ENCODE measurements at places on chromosomes 4 and X. TPM values are rescaled to one million over a fixed set of nuclear protein-coding genes. Genes with fewer than 3 reads are reported as not detected.
A peak's percentile ranks its signal among the peaks of the same experiment; 100 is the strongest.

GRCh38 chr4:15197005-15197404, 194.7 kb downstream of the CPEB2 start:
- H3K4me3 ChIP-seq = no peak overlapping the region
- peaks cover 10% of the 10 kb centered on the region for H3K4me1 ChIP-seq
- no peaks in the 10 kb centered on the region for H3K36me3 ChIP-seq
- H3K27ac ChIP-seq = no peak overlapping the region

DNA sequence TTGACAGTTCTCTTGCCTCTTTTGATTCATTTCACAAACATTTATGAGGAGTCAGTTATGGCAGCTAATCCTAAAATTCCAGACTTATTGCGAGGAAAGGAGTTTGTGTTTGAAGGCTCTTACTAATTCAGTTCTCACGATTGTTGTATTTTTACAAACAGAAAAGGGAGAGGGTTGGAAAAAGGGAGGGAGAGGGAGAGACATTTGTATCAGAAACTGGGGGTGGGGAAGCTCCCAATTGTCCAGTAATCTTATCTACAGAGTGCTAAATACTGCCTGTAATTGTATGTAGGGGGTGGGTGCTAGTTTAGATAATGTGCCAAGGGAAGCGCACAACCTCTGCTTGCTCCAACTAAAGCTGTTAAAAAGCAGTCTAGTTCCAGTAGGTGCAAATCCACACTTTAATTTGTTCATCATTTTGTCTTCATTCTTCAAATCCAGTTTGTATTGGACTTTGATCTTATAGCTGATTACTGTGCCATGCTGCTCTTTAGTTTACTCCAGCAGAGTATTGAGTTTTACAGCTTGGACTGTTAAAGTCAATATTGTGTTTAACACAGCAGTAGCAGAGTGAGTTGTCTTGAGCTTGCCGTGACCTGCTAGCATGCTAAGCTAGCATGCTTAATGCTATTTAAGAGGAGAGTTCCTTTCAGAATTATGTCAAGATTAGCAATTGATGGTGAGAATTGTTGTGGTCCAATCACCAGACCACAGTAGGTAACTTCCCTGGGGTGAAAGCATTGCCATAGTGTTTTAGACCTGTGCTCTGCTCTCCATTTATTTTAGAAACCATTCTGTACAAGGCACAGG, 13.9 kb downstream of the FNIP2 start:
- H3K4me3 ChIP-seq = no peak overlapping the region
- H3K4me1 ChIP-seq = peaks cover 73% of the 10 kb centered on the region
- no peak for DNase-seq
- no peaks in the 10 kb centered on the region for H3K36me3 ChIP-seq
- no peaks in the 10 kb centered on the region for H3K27me3 ChIP-seq

DNA sequence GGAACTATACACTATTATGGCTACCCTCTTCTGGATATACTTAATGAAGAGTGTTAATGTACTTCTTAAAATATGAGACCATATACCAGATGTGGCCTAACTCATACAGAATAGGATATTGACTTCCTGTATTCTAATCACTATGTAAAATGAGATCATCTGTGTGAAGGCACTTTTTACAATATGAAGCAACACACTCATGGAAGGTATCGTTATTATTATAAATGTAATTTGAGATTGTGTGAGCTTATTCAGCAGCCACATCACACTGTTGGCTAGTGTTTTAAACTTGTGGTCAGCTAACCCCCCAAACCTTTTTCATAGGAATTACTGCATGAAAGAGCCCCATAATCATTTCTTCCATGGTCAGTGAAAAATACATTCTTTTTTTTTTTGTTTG, 281.8 kb upstream of the TEX13A start:
- H3K27me3 ChIP-seq = no peaks in the 10 kb centered on the region
- H3K27ac ChIP-seq = no peak overlapping the region
- DNase-seq = no peak
- no peak overlapping the region for H3K4me3 ChIP-seq
- no peaks in the 10 kb centered on the region for H3K4me1 ChIP-seq

- DNase-seq = no peak
- H3K4me3 ChIP-seq = no peak overlapping the region
- H3K27me3 ChIP-seq = no peaks in the 10 kb centered on the region
Measured at GRCh38 chr4:22842360-22843018, 149.8 kb downstream of the GBA3 start.

DNA sequence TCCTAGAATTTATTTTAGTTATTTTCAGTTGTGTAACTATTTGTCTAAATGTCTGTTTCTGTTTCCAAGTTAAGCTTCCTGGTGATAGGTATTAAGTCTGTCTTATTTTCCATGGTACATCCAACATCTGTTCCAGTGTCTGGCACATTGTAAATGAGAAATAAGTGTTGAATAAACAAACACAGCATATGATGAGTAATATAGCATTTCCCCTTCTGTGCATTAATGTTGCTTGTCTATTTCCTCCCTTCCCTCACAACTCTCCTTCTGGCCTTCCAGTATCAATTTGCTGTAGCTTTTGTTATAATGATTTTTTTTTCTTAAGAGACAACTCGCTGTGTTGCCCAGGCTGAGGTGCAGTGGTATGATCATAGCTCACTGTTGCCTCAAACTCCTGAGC, 36.1 kb downstream of the COPS4 start:
- DNase-seq = no peak
- no peak overlapping the region for H3K27ac ChIP-seq
- peaks cover 19% of the 10 kb centered on the region for H3K36me3 ChIP-seq

GRCh38 chr4:11149612-11150259, 279.0 kb downstream of the HS3ST1 start:
- H3K4me3 ChIP-seq = no peak overlapping the region
- H3K36me3 ChIP-seq = no peaks in the 10 kb centered on the region
- no peaks in the 10 kb centered on the region for H3K27me3 ChIP-seq
- H3K27ac ChIP-seq = no peak overlapping the region
- no peak for DNase-seq

DNA sequence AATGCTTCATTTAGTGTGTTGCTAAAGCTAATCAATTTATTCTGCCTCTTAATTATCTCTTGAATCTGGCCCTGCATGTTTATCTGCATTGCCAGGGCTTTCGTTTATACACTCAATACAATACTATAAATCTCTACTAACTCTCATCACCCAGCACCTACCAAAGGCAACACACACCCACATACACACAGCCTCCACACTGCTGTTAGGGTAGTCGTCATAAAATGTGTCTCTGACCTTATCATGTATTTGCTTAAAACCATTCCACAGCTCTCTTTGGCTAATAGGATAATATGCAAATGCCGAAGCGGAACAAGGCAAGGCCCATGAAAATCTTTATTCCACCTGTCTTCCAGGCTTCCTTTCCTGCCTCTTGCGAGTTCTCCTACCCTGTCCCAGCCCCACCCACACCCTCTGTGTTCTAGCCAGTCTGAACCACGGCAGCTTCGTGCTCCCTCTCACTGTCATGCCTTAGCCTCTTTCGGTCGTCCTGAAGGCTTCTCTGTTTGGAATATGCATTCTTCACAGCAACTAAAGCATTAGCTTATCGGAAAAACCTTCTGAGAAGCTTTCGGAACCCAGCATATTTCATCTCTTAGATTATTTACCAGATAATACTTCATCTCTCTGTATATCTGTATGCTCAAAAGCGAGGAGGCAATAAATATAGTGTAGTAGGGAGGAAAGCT, 333.5 kb downstream of the TENM3 start:
- no peaks in the 10 kb centered on the region for H3K4me1 ChIP-seq
- DNase-seq = no peak
- H3K27me3 ChIP-seq = no peaks in the 10 kb centered on the region
- H3K36me3 ChIP-seq = no peaks in the 10 kb centered on the region

DNA sequence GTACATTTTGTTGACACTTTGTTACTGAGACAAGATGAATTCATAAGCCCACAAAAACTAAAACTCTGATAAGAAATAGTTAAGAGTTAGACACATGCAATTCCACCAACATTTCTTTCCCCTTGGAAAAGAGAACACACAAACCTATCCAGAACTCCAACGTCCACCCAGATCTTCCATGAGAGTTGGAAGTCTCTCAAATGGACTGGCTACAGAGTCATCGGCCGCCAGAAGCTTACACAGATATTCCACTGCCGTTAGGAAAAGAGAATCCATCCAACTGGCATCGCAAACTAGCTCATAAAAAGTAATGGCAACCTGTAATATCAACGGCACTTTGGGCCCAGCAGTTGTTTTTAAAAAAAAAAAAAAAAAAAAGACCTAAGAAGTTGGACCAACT, 114.7 kb downstream of the PRKX start:
- no peak for DNase-seq
- no peak overlapping the region for H3K4me3 ChIP-seq
- H3K4me1 ChIP-seq = no peaks in the 10 kb centered on the region

GRCh38 chr4:97003715-97004114, 1139.6 kb downstream of the STPG2 start:
- no peaks in the 10 kb centered on the region for H3K27me3 ChIP-seq
- H3K4me3 ChIP-seq = no peak overlapping the region
- H3K36me3 ChIP-seq = no peaks in the 10 kb centered on the region
- H3K4me1 ChIP-seq = no peaks in the 10 kb centered on the region

DNA sequence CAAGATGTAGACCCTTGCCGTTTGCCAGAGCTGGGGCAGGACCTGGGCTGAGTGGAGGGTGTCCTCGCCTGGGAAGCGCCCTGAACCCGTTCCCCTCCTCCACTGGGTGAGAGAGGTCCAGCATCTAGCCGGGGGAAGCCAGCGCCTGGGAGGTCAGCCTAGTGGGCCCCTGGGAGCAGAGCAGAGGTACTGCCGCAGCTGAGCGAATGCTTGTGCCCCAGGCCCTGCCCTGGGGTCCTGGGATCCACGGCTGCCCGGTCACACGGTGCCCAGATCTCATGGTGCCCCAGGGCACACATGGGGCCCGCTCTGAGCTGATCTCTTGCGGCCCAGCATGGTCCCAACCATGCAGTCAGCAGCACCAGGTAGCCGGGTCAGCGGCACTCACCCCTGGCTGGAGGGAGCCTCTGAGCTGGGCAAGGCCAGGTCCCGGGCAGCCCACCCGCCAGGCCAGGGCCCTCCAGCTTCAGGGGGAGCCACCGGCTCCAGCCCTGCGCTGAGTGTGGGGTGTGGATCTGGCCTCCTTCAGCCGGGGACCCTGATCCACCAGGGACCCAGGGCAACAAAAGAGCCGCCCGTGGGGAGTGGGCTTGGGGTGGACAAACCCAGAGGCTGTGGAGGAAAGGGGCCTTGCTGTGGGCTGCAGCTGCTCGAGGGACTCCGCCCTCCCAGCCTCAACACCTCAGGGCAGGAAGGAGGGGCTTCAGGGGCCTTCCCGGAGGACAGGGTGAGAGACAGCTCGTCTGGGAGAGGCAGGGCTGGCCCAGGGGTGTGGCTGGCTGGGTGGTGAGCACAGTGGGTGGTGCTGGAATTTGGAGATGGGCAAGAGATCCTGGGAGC, 4.1 kb upstream of the CPLX1 start:
- no peaks in the 10 kb centered on the region for H3K36me3 ChIP-seq
- H3K4me3 ChIP-seq = no peak overlapping the region
- peaks cover 17% of the 10 kb centered on the region for H3K4me1 ChIP-seq
- peaks cover 61% of the 10 kb centered on the region for H3K27me3 ChIP-seq
- H3K27ac ChIP-seq = no peak overlapping the region

- H3K4me1 ChIP-seq = no peaks in the 10 kb centered on the region
- H3K27ac ChIP-seq = no peak overlapping the region
- DNase-seq = peak; percentile 42
- H3K4me3 ChIP-seq = no peak overlapping the region
Measured at GRCh38 chr4:40915318-40916217, 165.8 kb downstream of the NSUN7 start.

DNA sequence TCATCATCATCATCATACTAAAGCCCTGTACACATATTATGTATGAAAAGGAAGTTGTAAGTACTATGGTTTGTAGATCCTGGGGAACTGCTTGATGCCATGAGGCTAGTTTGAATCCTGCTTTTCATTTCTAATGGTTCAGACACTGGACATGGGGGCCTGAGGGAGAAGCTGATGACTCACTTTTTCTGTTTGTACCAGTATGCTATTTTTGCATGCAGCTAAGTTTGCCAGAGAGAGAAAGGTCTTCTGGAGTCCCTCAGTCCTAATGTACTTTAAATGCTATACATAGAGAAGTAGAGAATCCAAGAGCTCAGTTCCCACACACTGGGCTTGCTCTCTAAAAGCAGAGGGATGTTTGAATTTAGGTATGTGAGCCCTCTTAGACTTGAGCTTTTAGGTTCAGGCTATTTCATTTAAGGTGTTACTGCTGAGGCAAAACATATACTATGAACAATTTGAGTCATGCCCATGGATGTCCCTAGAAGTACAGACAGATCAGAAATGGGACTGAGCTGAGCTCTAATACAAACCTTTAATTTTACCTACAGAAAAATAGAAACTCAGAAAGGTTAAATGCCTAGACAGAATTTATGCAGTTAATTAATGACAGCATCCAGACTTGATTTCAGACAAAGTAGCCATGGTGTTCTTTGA, 17.6 kb upstream of the HS3ST1 start:
- H3K4me1 ChIP-seq = no peaks in the 10 kb centered on the region
- no peaks in the 10 kb centered on the region for H3K36me3 ChIP-seq
- no peaks in the 10 kb centered on the region for H3K27me3 ChIP-seq
- no peak overlapping the region for H3K4me3 ChIP-seq
- H3K27ac ChIP-seq = no peak overlapping the region

GRCh38 chr4:113610537-113610936, 151.0 kb downstream of the CAMK2D start:
- H3K27ac ChIP-seq = no peak overlapping the region
- H3K4me1 ChIP-seq = peaks cover 10% of the 10 kb centered on the region
- H3K4me3 ChIP-seq = no peak overlapping the region
- H3K27me3 ChIP-seq = no peaks in the 10 kb centered on the region
- DNase-seq = no peak

- no peaks in the 10 kb centered on the region for H3K4me1 ChIP-seq
- no peak overlapping the region for H3K4me3 ChIP-seq
- H3K27ac ChIP-seq = no peak overlapping the region
Measured at GRCh38 chr4:13364653-13365052, 119.5 kb downstream of the RAB28 start.

GRCh38 chr4:109676886-109677285, 26.4 kb downstream of the CASP6 start:
- H3K4me1 ChIP-seq = no peaks in the 10 kb centered on the region
- no peaks in the 10 kb centered on the region for H3K36me3 ChIP-seq

Gene LGI2
- polyA plus RNA-seq = not detected

Gene ZDHHC15
- under 0.01 TPM for polyA plus RNA-seq

Gene FRAS1
- polyA plus RNA-seq = under 0.01 TPM

Gene TCP11X2
- polyA plus RNA-seq = not detected

Gene INTU
- polyA plus RNA-seq = 0.23 TPM

Gene F8A2
- not detected for polyA plus RNA-seq

Gene SMIM31
- 6.5 TPM for polyA plus RNA-seq

All from sigmoid colon (tissue), 7 donors.